ENCODE measurements at places on chromosomes 5 and 9.
A peak's percentile ranks its signal among the peaks of the same experiment; 100 is the strongest.

DNA sequence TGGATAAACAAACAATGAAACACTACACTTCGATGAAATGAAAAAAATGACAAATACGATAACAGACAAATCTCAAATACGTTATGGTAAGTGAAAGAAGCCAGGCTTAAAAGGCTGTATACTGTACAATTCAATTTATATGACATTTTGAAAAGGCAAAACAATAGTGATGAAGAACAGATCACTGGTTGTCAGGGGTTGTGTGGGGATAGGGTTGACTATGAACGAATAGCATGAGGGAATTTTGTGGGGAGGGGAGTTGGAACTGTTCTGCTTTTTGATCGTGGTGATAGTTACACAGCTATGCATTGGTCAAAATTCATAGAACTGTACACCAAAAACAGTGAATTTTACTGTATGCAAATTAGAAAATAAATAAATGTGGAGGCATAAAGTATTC, 7.8 kb upstream of the FER start:
- DNase-seq, result no peak

DNA sequence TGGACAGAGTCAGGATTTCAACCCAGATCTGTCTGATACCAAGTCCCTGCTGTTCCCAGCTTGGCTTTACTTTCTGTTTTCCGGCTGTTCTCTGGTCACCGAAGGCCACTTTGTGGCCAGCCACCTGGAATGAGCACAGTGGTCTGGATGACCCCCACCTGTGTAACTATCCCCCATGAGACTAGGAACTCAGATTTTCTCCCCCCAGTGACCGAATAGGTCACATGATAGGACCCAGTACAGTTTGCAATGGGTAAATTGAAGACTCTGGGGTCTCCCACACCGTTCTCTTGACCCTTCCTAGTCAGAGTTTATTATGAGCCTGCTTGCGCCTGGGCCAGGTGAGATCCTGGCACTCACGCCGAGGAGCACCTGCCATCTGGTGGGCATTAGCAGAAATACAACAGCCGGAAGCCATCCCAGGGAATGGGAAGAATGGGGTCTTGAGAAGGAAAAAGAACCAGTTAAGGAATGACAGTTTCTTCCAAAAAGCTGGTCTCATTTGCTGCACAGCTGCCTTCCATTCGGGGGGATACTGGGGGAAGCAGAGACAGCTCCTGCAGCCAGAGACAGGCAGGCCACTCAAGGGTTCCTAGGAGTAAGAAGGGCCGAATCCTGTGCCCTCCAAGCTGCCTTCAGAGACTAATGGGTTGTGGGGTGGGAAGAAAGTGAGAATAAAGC, 7.1 kb downstream of the PHYHD1 start:
- DNase-seq, result peak; percentile 63

GRCh38 chr9:112784020-112784785, 33.6 kb downstream of the SNX30 start:
- DNase-seq, result no peak

- DNase-seq, result no peak
These were observed 8.7 kb upstream of the SH3PXD2B start for GRCh38 chr5:172463031-172463430.

DNA sequence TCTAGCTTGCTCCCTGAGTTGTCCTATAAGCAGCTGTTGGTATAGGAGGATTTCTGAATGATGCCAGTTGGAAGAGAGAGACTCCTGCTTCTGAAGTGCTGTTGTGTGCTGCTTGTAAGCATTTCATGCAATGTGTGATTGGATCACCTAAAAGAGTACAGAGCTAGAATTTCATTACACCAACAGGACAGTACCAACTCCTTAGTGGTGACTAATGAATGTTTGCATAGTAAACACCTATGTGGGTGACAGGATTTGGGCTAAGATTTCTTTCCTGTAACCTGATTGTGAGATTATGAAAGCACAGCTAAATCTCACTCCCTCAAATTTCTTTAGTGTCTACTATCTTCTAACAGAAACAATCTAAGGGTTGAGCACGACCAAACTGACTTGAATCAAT, 67.0 kb downstream of the GCNT1 start:
- no peak for DNase-seq

DNA sequence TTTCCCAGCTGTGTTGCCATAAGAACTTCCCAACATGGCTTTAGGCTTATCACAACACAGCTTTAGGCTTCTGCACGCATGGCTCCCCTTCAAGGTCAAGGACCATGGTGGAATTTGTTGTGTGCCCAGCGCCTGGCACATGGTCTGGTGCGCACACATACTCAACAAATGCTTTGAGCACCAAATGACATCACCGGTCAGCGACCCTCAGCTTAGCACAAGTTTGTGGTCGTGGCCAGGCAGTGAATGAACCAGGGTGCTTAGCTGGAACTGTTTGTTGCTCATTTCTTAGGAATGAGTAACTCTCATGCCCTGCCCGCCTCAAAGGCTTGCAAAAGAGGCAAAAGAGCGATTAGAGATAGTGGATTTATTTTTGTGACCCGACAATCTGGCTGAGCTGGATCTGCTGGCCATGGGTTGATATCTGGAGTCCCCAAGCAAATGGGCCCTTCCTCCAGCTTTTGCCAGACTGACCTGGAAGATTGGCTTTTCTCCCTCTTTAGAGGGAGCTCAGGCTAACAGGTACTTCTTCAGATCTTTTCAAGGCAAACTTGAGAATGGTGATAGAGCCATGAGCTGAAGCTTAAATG, 58.9 kb downstream of the DAP start:
- no peak for DNase-seq

GRCh38 chr5:136808756-136809155, 443.4 kb upstream of the TRPC7 start:
- DNase-seq, result no peak

DNA sequence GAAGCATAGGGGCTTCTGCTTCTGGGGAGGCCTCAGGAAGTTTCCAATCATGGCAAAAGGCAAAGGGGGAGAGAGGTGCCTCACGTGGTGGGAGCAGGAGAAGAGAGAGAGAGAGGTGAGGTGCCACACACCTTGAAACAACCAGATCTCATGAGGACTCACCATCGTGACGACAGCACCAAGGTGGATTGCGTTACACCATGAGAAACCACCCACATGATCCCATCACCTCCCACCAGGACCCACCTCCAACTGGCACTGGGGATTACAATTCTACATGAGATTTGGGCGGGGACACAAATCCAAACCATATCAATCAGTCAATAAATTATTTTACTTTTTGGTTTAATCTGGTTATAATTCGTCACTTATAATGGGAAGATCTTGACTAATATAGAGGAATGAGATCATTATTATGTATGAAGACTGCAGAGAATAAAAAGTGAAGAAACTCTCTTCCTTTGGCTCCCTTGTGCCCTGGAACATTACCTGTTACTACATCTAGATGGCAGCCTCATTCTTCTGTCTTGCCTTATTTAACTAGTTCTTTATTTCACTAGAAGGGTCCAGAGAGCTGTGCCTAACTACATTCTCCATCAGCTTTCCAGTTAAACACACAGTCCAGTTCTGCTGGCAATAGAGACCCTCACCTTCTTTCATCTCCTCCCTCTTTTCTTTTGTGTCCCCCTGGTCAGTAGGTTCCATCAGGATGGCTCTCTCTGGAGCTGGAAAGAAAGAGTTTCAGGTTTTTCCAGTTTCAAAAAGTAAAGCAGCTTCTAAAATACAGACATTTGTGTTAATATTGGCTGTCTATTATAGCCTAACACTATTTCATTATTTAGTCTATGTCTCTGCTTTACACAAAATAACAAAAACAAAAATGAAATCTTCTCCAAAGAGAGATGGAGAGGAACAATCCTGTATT, 21.7 kb upstream of the SPINK7 start:
- DNase-seq, result no peak
